Stimulated activated naive B cell treated with anti-CD40 and anti-IgM and Interleukin-4, amounts not matched to agents 10 μg/mL and 1 μg/mL and 100 μg/mL, for 72 hours (primary cell): ENCODE measurements at places on chromosomes 5 and 9.

GRCh38 chr5:98363157-98363556, 410.3 kb upstream of the RGMB start:
- no peaks in the 10 kb centered on the region for H3K27me3 ChIP-seq
- H3K36me3 ChIP-seq, result no peaks in the 10 kb centered on the region
- no peak overlapping the region for H3K4me3 ChIP-seq
- H3K4me1 ChIP-seq, result no peaks in the 10 kb centered on the region
- H3K27ac ChIP-seq, result no peak overlapping the region

GRCh38 chr9:79868567-79869189, 296.9 kb downstream of the TLE4 start:
- H3K4me3 ChIP-seq, result no peak overlapping the region
- no peaks in the 10 kb centered on the region for H3K27me3 ChIP-seq
- H3K4me1 ChIP-seq, result peaks cover 16% of the 10 kb centered on the region
- peaks cover 5% of the 10 kb centered on the region for H3K36me3 ChIP-seq

DNA sequence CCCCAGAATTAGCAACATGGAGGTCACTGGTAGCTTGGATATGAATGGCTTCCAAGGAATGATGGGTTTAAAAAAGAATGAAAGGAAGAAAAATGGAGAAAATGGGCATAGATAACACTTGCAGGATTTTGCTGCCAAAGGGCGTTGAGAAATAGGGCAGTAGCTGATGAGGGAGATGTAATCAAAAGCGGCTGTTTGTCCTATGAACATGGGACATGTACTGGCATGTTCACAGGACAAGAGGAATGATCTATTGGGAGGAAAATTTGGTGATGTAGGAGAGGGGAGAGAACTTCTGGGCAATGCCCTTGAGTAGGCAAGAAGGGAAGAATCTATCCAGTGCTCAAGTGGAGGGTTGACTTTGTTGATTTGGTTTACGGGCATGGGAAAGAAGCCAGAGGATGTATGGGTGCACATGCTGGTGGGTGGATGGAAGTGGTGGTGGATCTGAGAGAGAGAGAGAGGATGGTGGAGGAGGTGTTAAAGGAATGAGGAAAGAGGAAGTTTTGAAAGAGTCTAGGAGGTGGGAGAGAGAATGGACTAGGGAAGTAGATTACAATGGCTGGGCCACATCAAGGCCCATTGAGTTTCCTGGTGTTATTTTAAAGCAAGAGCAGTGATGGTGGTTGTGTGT, 115.1 kb upstream of the MVB12B start:
- peaks cover 5% of the 10 kb centered on the region for H3K36me3 ChIP-seq
- DNase-seq, result no peak
- H3K27me3 ChIP-seq, result peaks cover 34% of the 10 kb centered on the region
- H3K4me3 ChIP-seq, result no peak overlapping the region
- no peaks in the 10 kb centered on the region for H3K4me1 ChIP-seq

GRCh38 chr5:132747616-132748440, 602 bp downstream of the CCNI2 start:
- peak overlapping the region; percentile 61 for H3K4me3 ChIP-seq
- peaks cover 11% of the 10 kb centered on the region for H3K4me1 ChIP-seq
- peak overlapping the region; percentile 42 for H3K27ac ChIP-seq
- no peaks in the 10 kb centered on the region for H3K36me3 ChIP-seq
- no peak for DNase-seq

- no peaks in the 10 kb centered on the region for H3K4me1 ChIP-seq
- H3K36me3 ChIP-seq, result peaks cover 3% of the 10 kb centered on the region
- H3K4me3 ChIP-seq, result no peak overlapping the region
- peaks cover 8% of the 10 kb centered on the region for H3K27me3 ChIP-seq
- DNase-seq, result no peak
These were observed 35.2 kb downstream of the COL27A1 start for GRCh38 chr9:114190563-114190905.

- H3K27me3 ChIP-seq, result no peaks in the 10 kb centered on the region
- H3K36me3 ChIP-seq, result no peaks in the 10 kb centered on the region
- H3K4me3 ChIP-seq, result no peak overlapping the region
- DNase-seq, result no peak
- no peak overlapping the region for H3K27ac ChIP-seq
- H3K4me1 ChIP-seq, result no peaks in the 10 kb centered on the region
These were observed 61.5 kb downstream of the RAI14 start for GRCh38 chr5:34717426-34718327.
